Brain pericyte (primary cell): ENCODE measurements at places on chromosomes 1 and 21.

- DNase-seq = no peak
Measured at GRCh38 chr1:107877092-107877491, 87.9 kb downstream of the VAV3 start.

GRCh38 chr21:33872881-33873515 is 42.6 kb downstream of the ATP5PO start:
- no peak for DNase-seq

- DNase-seq = no peak
Measured at GRCh38 chr1:9133870-9134585, 5.1 kb upstream of the GPR157 start.

- no peak for DNase-seq
Measured at GRCh38 chr1:210736713-210737112, 397.2 kb downstream of the KCNH1 start.

GRCh38 chr1:201022493-201022819 is 1.1 kb downstream of the KIF21B start:
- no peak for DNase-seq
